Sigmoid colon (tissue), 7 donors: ENCODE measurements at places on chromosomes 7 and 10. TPM values are rescaled to one million over a fixed set of nuclear protein-coding genes. Genes with fewer than 3 reads are reported as not detected.

Gene CALHM3
- total RNA-seq = not detected

Gene C1QL3
- 0.36 TPM for total RNA-seq

Gene VSIR
- 40.2 TPM for total RNA-seq

Gene PDK4
- 254 TPM for total RNA-seq

Gene PHYH
- 48.1 TPM for total RNA-seq

GRCh38 chr7:21912305-21912704 lies 33.4 kb downstream of the CDCA7L start:
- H3K4me1 ChIP-seq = no peaks in the 10 kb centered on the region
- peaks cover 6% of the 10 kb centered on the region for H3K36me3 ChIP-seq
- no peak overlapping the region for H3K27ac ChIP-seq
- no peak overlapping the region for H3K4me3 ChIP-seq
- no peaks in the 10 kb centered on the region for H3K27me3 ChIP-seq
- DNase-seq = no peak

DNA sequence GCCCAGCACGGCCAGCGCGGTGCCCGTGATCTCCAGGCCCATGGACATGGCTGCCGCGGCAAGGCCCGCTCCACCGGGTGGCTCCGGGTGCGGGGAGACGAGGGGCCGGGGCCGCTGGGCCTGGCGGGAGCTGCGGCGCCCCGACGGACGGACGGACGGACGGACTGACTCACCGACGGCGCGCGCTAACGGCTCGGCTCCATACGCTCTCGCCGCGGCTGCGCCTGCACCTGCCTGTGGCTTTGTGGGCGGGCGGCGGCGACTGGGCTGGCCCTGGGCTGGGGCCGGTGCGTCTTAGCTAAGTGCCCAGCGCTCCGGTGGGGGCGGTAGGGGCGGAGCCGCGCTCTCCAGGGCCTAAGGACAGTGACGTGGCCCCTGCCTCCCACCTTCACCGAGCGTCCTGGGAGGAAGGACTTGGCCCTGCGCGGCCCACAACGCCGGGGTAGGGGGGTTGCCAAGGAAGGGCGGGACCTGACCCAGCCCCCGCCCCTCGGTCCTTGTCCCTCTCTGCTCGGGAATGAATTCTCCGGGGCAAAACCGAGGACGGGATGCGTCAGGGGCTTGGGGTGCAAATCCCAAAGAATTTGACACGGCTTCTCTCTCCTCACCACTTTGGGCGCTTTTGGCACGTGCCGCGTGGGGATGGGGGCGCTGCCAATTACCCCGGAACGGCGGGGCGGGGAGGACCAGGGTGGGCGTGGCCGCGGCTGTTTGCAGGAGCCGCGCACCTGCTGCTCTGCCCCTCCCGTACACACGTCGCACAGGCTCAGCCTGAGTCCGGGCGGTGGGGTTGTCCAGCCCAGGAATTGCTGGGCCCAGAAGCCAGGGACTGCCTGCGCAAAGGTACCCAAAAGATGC lies at the start of gene CLDN3:
Gene CLDN3, minus strand, starts transcription at position 269 of the 858 bp plus-strand sequence. Its CDS starts 221 bp downstream, at position 48.
- no peaks in the 10 kb centered on the region for H3K36me3 ChIP-seq
- H3K27me3 ChIP-seq = peaks cover 33% of the 10 kb centered on the region
- H3K27ac ChIP-seq = no peak within 1 kb of the TSS
- DNase-seq = no peak
- H3K4me1 ChIP-seq = peaks cover 8% of the 10 kb centered on the region

DNA sequence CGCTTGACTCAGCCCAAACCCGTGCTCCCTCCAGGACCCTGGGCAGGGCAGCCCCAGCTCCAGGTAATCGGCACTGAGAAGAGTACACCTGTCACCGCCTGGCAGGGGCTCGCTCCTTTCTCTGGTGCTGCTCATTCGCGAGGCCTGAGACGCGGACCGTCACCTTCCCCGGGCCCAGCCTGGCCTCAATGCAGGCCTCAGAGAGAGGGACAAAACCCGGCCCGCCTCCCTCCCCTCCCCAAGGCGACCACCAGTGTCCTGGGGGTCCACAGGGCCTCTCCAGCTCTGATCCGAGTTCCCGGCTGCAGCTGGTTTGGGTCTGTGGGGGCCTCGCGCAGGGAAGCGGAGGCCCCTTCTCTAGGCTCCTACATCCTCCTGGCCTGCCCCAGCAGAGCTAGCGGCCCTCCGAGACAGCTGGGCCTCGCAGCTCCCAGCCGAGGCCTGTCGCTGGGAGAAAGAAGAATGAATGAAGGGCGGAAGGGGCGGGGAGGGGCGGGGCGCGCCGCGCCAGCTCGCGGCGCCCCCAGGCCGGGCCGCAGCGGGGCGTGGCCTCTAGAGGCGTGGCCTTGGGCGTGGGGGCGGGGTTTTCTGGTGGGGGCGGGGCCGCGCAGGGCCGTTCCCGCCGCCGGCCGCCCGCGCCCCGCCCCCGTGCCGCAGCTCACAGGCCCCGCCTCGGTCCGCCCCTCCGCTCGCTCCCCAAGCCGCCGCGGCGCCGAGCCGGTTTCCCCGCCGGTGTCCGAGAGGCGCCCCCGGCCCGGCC lies at the start of gene LIMK1:
Gene LIMK1, plus strand, starts transcription at position 688 of the 760 bp plus-strand sequence. CDS start 187 bp downstream, outside the sequence.
- peak within 1 kb of the TSS; percentile 93 for H3K4me3 ChIP-seq
- DNase-seq = peak; percentile 89
- H3K4me1 ChIP-seq = peaks cover 18% of the 10 kb centered on the region
- H3K27me3 ChIP-seq = no peaks in the 10 kb centered on the region

DNA sequence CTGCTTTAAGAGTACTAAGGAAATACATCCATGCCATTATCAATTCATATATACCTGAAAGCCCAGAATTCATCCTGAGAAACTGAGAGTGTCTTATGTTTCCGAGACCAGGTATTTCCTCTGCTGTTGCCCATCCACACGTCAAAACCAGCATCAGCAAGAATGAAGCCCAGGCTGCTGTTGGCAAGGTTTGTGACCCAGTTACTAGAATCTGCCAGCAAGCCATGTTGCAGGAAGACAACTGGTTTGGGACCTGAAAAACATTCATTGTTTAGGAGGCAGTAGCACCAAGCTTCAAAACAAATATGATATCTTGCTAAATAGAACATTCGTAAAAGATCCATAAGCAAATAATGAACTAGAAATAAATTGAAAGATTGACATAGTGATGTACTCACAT lies 21.0 kb upstream of the CH25H start:
- no peaks in the 10 kb centered on the region for H3K27me3 ChIP-seq
- H3K4me1 ChIP-seq = no peaks in the 10 kb centered on the region
- no peak for DNase-seq
- peaks cover 10% of the 10 kb centered on the region for H3K36me3 ChIP-seq
- H3K4me3 ChIP-seq = no peak overlapping the region
- H3K27ac ChIP-seq = no peak overlapping the region

- H3K27me3 ChIP-seq = no peaks in the 10 kb centered on the region
Observed at GRCh38 chr10:11048707-11049278, 31.1 kb downstream of the CELF2 start.

GRCh38 chr10:90321132-90321816 lies 536.6 kb downstream of the HTR7 start:
- H3K27me3 ChIP-seq = no peaks in the 10 kb centered on the region
- no peak for DNase-seq

GRCh38 chr10:79348640-79348988 lies 1.3 kb downstream of the PPIF start:
- no peaks in the 10 kb centered on the region for H3K27me3 ChIP-seq
- peaks cover 30% of the 10 kb centered on the region for H3K4me1 ChIP-seq
- peak overlapping the region; percentile 89 for H3K27ac ChIP-seq
- H3K4me3 ChIP-seq = peak overlapping the region; percentile 73

- H3K4me1 ChIP-seq = peaks cover 25% of the 10 kb centered on the region
- peaks cover 14% of the 10 kb centered on the region for H3K27me3 ChIP-seq
- no peaks in the 10 kb centered on the region for H3K36me3 ChIP-seq
- no peak overlapping the region for H3K4me3 ChIP-seq
Observed at GRCh38 chr10:45373003-45373575, 927 bp upstream of the ALOX5 start.

GRCh38 chr7:156092307-156092706 lies 280.0 kb upstream of the SHH start:
- H3K27ac ChIP-seq = no peak overlapping the region
- no peaks in the 10 kb centered on the region for H3K36me3 ChIP-seq
- no peak overlapping the region for H3K4me3 ChIP-seq
- DNase-seq = no peak

DNA sequence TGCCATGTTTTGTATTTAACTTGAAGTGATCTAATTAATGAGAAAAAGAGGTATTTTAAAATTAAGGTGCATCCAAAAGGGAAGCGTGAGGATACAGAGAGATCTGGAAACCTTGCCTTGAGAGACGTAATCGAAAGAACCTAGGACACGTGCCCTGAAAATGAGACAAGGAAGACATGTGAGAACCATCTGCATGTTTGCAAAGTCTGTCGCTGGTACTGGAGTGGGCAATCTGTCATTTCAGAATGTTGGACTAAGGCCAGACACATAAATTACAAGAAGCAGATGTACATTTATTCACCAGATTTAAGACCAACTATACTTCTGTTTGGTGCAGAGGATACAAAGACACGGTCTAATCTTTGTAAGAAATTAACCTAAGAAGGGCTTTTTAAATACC lies 9.2 kb downstream of the AGR2 start:
- H3K27ac ChIP-seq = no peak overlapping the region
- no peaks in the 10 kb centered on the region for H3K27me3 ChIP-seq
- no peak overlapping the region for H3K4me3 ChIP-seq
- no peaks in the 10 kb centered on the region for H3K4me1 ChIP-seq
- no peak for DNase-seq

DNA sequence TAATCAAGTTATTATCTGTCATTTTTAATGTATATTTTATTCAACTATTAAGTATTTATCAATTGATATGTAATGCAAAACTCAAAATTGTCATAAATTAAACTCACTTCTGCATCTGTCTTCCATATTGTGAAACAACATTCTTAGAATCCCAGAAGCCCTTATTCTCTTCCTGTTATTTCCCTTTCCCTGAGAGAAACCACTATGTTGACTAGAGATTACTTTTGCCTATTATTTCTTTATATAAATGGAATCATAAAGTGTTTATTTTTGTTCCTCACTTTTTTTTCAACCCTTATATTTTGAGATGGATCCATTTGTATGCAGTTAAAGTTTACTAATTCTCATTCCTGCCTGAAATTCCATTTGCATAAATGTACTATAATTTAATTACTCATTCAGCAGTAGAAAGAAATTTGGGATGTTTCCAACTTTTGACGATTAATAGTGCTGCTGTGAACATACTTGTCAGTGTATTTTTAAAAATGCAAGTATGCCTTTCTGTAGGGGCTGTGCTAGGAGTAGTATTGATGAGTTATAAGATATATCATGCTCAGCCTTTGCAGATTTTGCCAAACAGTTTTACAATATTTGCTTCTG lies 211.2 kb downstream of the SEMA3D start:
- H3K27me3 ChIP-seq = no peaks in the 10 kb centered on the region
- no peak overlapping the region for H3K27ac ChIP-seq
- DNase-seq = no peak
- H3K4me1 ChIP-seq = peaks cover 10% of the 10 kb centered on the region

DNA sequence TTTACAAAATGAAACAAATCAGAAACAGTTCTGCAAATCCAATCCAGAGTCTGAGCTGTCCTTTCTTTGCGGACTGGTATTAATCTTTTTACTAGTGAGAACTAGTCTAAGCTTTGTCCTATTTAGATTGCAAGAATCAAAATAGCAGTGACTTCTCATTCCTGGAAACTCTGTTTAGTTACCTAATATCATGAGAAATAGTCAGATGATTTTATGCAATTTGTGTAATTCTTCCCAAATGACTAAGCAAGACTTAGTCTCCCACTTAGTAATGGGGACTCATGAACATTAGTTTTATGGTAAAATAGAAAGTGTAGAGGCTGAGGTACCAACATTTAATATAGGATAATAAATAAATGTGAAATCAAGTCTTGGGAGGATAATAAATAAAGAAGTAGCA lies 341.3 kb downstream of the DNAJB9 start:
- no peak overlapping the region for H3K27ac ChIP-seq
- H3K36me3 ChIP-seq = no peaks in the 10 kb centered on the region
- H3K4me1 ChIP-seq = no peaks in the 10 kb centered on the region
- H3K27me3 ChIP-seq = no peaks in the 10 kb centered on the region
- H3K4me3 ChIP-seq = no peak overlapping the region

DNA sequence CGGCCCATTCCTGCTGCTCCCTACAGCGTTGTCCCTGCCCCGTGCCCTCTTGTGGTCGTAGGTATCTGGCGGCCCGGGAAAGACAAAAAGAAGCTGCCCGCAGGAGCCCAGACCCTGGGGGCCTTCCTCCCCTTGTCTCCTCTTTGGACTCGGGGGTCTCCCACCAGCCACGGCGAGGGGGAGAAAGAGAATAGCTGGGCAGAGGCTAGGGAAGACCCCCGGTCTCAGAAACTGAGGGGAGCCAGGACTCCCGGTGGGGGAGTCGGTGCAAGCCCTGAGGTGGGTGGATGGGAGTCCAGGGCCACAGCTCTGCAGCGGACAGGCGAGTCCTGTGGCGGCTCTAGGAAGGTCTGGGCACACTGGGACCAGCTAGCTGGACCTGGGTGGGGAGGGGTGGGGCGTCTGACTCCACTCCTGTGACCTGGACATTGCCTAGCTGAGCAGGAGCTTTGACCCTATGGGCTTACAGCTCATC lies 1.3 kb upstream of the SH2D4B start:
- H3K4me3 ChIP-seq = peak overlapping the region; percentile 47
- peak overlapping the region; percentile 51 for H3K27ac ChIP-seq
- peaks cover 7% of the 10 kb centered on the region for H3K4me1 ChIP-seq
- H3K36me3 ChIP-seq = no peaks in the 10 kb centered on the region
- DNase-seq = no peak

DNA sequence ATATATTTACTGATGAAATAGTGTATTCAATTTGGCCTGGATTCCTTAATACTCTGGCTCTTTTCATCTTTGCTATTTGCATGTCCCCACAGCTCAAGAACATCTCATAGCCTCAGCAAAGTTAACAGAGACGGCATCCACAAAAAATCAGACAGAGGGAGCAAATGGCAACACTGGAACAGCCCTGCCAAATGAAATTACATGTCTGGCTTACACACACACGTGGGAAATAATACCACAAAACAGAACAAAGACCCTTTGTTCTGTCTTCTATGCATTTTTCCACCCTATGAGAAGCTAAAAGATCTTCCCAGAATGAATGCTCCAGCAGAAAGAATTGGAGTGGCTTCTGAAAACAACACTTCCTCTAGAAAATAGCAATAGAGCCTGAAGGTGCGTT lies 139.5 kb downstream of the ALOX5 start:
- no peaks in the 10 kb centered on the region for H3K36me3 ChIP-seq
- H3K4me3 ChIP-seq = no peak overlapping the region
- no peaks in the 10 kb centered on the region for H3K27me3 ChIP-seq
- no peaks in the 10 kb centered on the region for H3K4me1 ChIP-seq

DNA sequence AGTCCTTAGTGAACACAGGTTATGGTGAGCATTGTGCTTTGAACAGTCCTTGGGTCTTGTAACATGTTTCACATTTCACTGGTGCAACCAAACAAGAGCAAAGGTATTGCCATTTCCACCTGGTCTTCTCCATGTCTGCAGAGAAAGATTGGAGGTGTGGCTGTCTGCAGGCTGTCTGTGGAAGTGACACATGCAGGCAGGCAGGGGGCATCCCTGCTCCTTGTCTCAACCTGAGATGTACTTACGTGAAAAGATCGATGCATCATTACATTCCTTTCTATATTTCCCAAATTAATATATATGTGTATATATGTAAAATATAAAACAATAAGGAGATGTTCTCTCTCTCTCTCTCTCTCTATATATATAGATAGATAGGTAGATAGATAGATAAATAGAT lies 54.3 kb downstream of the LRRC18 start:
- no peaks in the 10 kb centered on the region for H3K36me3 ChIP-seq
- no peak for DNase-seq
- no peaks in the 10 kb centered on the region for H3K4me1 ChIP-seq
- H3K4me3 ChIP-seq = no peak overlapping the region
- no peak overlapping the region for H3K27ac ChIP-seq
- H3K27me3 ChIP-seq = no peaks in the 10 kb centered on the region
